Testis (tissue), 5 donors: ENCODE measurements at places on chromosomes 4 and X. TPM values are rescaled to one million over a fixed set of nuclear protein-coding genes. Genes with fewer than 3 reads are reported as not detected.

DNA sequence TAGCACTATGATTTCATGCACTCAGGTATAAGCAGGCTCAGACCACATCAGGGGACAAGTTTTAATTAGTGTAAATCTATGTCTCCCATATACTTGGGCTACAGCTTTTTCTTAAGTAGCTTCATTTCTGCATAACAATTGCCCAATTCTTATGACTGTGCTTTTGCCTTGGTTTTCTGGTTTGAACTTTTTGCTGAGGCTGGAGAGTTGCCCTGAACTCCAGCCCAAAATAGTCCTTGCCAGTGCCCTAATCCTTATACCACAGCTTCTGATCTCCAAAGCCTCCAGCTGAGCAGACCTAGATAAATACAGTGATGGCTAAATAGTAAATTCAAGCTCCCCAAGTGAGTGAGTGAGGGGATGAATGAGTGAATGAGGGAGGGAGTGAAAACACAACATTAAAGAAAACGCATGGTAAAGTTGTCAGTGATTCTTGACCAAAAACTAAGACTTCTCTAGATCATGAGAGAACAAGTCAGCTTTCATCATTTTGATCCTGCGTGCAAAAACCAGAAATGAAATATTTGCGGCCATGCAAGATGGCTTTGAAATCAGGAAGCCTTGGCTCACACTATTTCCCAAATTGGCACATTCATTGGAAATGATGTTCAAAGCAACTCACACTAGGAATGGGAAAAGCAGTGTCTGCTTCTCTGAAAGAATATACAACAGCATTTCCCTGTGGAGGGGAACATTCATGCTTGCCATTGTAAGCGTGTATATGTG, 437.1 kb upstream of the CTSO start:
- no peak for DNase-seq

DNA sequence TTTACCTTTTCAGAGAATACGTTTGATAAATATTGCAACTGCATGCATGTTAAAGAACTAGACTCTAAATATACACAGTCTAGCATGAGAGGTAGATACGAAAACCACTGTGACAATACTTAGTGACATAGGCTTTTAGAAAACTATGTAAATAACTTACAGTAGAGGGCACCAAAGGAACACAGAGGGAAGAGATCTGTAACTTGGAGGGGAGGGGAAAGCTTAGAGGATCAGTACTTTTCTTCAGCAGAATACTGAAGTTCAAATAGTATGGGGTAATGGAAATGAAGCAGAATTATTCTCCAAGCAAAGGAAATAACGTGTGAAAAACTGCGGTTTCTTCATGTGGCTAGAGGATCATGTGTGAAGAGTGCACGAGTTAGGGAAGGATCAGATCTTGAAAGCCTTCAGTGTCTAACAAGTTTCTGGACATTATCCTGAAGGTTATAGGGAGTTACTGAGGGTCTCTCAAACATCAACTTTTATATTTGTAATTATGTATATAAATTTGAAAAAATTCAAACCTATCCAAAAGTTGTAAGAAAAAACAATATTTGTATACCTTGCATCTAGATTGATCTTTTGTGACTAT, 264.3 kb downstream of the NPFFR2 start:
- DNase-seq = no peak

DNA sequence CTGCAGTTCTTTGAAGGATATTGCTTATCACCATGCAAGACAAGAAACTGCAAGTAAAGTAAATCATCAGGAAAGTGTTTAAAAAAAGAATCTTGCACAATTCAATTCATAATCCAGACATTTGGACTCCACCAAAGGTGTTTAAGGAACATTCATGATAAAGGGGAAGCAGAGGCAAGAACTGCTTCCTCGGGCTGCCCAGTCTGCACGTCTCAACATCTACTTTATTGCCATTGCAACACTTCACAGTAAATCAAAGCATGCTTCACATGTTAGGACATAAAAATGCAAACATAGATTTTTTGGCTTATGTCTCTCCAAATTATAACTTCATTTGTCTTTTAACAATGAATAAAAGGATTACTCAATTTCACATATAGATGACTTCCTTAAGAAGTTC, 42.5 kb downstream of the MID1 start:
- DNase-seq = no peak

DNA sequence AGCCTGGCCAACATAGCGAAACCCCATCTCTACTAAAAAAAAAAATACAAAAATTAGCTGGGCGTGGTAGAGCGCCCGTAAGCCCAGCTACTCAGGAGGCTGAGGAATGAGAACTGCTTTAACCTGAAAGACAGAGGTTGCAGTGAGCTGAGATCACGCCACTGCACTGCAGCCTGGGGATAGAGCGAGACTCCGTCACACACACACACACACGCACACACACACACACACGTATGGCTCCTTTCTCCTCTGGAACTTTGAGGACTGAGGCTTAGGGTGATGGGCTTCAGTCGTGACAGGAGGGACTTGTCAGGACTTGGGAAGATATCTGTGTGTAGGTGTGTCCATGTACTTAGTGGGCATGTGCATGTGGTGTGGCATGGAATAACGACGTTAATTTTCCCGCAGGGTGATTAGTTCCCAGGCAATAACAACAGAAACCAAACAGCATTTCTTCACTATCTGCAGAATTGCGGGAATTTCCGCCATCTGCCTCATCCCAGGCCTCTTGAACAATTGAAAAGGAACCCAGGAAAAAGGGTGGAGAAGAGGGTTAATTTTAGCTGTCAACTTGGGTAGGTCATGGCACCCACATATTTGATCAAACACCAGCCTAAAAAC, 47.7 kb downstream of the RWDD4 start:
- no peak for DNase-seq

DNA sequence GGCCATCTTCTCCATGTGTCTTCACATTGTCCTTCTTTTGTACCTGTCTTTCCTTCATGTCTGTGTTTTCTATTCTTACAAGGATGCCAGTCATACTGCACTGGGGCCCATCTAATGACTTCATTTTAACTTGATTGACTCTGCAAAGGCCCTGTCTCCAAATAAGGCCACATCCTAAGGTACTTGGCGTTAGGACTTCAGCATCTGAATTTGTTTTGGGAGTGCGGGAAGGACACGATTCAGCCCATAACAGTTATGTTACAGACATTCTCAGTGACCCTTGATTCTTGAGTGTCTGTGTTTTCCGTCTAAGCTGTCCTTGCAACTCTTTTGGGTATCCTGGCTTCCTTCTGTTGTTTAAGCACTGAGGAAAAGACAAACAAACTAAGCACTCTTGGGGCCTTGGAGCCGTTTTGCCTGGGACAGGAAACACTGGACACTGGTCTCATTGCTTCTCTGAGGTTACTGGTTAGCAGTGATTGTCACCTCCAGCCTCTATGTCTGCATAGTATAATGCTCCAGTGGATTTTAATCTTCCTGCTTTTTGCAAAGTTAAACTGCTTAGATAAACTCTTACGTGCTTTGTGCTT, 80.7 kb downstream of the SNX25 start:
- no peak for DNase-seq

- DNase-seq = no peak
Measured at GRCh38 chr4:81664079-81664478, 192.4 kb upstream of the RASGEF1B start.

- DNase-seq = no peak
Measured at GRCh38 chr4:77992581-77992980, 64.5 kb upstream of the FRAS1 start.

DNA sequence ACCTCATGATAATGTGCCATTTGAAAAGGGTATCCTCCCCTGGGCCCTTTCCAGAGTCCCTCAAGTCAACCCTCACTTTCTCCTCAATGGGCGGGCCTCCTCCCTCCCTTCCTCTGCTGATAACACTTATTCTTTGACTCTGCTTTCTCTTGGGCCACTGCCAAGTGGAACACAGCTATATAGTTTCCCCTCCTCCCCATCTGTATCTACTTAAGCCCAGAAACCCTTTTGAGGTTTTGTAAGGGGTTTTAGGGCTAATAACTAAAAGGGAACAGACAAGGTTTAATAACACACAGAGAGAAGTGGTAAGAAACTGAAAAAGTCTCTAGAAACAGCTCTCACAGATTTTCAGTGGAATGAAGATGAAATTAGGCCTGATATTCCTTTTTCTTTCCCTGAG, 116.7 kb downstream of the GPC3 start:
- no peak for DNase-seq

DNA sequence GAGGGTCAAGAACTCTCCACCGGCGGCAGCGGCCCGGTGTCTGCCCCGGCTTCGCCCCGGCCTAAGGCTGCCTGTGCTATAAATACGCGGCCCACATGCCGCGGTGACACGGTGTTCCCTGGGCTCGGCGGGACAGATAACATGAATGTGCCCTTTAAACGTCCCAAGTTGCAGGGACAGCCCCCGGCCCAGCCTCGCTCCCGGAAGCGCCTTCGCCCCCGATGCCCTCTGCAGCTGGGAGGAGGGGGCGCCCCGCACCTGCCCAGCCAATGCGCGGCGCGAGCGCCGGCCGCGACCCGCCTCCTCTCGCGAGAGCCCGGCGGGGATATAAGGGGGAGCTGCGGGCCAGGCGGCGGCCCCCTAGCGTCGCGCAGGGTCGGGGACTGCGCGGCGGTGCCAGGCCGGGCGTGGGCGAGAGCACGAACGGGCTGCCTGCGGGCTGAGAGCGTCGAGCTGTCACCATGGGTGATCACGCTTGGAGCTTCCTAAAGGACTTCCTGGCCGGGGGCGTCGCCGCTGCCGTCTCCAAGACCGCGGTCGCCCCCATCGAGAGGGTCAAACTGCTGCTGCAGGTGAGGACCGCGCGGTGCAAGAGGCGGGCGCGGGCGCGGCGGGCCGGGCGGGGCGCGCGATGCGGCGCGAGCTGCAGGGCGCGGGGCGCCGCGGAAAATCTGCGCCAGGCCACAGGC, at the start of gene SLC25A4:
TSS of gene SLC25A4 (plus strand) at position 355 of the 689 bp plus-strand sequence. CDS start at position 462, 107 bp downstream.
- DNase-seq = peak; percentile 90

GRCh38 chr4:113394730-113395530, 345.5 kb downstream of the ANK2 start:
- DNase-seq = peak; percentile 79

- DNase-seq = no peak
Measured at GRCh38 chrX:39601231-39602177, 496.3 kb downstream of the BCOR start.

DNA sequence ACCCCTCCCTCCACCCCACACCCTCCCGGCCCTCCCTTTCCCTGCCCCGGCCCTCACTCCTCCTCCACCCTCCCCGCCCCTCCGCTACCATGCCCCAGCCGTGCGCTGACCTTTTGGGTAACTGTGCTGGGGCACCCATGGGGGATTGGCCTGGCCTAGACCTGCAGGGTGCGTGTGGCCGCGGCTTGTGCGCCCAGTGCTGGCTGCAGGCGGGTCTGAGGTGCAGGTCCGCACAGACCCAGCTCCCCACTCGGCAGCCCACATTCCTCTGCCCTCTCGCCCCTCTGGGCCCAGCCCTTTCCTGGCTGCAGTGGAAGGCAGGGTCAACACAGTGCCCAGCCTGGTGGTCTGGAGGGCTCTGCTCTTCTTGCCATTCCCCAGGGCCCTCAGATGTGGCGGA, 24.7 kb downstream of the FGFRL1 start:
- DNase-seq = no peak

GRCh38 chrX:5490786-5491563, 737.7 kb downstream of the NLGN4X start:
- DNase-seq = no peak

DNA sequence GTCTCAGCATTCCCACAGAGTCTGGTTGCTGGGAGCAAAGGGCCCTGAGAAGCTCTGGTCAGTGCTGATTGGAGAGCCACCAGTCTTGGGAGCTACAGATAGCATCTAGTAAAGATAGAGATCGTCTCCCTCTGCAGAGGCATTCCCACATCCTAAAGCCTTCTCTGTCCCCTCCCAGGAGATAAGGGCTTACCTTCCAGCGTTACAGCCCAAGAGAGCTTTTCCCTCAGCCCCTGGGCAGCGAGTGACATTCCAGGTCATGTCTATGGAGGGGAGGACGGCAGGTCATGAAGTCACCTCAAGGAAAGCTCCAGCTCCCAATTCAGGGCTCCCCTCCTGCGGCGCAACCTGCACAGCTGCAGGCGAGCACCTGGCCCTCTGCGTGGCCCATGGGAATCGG, 29.9 kb downstream of the CLDN34 start:
- DNase-seq = no peak

DNA sequence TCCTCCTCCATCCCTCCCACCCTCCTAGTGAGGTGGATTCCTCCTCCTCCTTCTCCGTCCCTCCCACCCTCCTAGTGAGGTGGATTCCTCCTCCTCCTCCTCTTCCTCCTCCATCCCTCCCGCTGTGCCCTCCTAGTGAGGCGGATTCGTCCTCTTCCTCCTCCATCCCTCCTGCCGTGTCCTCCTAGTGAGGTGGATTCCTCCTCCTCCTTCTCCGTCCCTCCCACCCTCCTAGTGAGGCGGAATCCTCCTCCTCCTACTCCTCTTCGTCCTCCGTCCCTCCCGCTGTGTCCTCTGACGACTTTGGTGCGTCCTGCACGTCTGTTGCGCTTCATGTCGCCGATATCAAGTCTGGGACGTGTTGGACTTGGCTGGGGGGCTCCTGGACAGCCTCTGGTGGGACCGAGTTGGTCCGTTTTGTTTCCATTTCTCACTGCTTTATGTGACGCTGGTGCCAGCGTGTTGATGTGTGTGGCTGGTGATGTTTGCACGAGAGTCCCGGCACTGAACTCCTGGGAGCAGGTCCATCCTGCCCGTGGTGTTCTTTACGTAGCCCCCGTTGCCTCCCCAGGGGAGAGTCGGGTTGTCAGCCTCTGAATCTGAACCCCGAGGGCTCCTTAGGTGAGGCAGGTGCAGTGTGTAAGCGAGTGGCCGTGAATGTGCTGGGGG, 5.4 kb downstream of the AKAP17A start:
- DNase-seq = no peak

DNA sequence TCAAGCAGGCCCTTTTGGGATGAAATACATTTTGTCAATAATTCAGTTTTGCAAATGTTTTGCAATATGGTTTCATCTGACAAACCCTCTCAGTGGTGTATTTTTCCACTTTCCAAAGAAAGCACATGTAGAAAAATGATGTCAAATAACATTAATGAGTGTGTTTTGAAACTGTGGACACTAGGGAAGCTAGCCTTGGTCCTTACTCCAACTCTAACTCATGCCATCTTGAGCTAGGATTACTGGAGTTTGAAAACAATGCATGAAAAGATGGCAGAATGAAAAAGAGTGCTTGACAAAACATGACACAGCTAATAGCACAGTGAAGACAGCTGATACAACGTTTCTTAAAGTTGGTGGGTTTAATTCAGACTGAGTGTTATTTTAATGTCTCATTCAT, 41.4 kb downstream of the HAND2 start:
- no peak for DNase-seq

DNA sequence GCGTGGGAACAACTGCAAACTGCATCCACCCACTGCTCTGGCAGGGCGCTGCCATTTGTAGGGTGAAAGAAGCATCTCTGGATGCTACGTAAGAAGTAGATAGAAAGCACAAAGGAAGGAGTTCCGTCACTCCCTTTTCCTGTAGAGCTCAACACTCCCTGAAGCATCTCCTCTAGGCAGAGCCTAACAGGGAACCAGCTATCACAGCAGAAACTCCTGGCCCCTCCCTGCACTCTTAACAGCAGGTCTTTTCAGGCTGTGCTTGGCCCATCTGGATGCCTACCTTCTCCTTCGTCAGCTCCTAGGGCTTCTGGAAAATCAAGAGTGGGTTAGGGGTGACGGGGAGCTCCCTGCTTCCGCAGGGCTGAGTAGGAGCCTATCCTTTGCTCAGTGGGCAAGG, 112.9 kb upstream of the TLL1 start:
- DNase-seq = no peak

GRCh38 chr4:26779674-26780073, 81.0 kb upstream of the STIM2 start:
- DNase-seq = no peak

- DNase-seq = no peak
Measured at GRCh38 chr4:10091531-10092181, 24.9 kb downstream of the WDR1 start.

DNASE1L1 gene
- 36.5 TPM for total RNA-seq

CXorf49 gene
- total RNA-seq = 19.1 TPM

CT45A3 gene
- total RNA-seq = 27.5 TPM

GPRASP2 gene
- 12.8 TPM for total RNA-seq
